ENCODE measurements at places on chromosomes 13 and 19.

DNA sequence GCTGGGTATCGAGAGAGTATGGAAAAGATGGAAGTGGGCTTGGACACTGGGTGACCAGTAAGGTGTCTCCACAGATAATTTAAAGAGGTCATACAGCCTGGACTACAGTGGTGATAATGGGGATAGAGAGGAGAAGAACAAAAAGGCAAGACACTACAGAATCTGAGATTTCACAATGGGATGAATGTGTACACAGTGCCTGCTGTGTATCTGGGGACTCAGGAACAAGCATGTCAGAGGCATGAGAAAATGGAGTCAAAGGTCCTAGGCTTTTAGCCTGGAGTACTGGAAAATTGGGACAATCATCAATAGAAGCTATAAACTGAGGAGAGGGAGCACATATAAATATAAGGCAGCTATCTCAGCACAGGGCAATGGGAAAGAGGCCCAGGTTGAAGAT is 69.4 kb downstream of the TSC22D1 start:
- DNase-seq = no peak

- no peak for DNase-seq
Observed at GRCh38 chr13:31094331-31095015, 67.2 kb downstream of the HSPH1 start.

- DNase-seq = peak; percentile 84
Observed at GRCh38 chr19:6412447-6413091, 12.0 kb downstream of the KHSRP start.

- DNase-seq = peak; percentile 84
Observed at GRCh38 chr13:76991432-76991795, 467 bp upstream of the CLN5 start.

DNA sequence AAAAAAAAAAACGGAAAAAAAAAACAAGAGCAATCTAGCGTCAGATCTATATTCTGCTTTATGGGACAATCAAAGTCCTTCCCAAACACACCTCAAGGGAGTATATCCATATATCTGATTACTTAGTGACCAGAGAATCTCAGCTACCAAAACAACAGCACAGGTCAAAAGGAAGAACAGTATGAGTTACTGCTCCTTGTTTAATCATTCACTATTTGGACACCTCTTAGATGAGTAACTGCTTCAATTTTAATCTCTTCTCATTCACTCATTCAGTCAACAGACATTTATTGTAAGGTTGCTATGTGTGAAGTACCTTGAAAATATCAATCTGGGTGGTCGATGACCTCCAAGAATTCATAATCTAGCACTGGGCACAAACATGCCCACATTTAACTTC is 193.2 kb downstream of the IRS2 start:
- no peak for DNase-seq

GRCh38 chr13:66138172-66138811 is 1091.8 kb downstream of the PCDH9 start:
- no peak for DNase-seq

GRCh38 chr13:100356889-100357288 is 231.7 kb downstream of the GGACT start:
- no peak for DNase-seq

DNA sequence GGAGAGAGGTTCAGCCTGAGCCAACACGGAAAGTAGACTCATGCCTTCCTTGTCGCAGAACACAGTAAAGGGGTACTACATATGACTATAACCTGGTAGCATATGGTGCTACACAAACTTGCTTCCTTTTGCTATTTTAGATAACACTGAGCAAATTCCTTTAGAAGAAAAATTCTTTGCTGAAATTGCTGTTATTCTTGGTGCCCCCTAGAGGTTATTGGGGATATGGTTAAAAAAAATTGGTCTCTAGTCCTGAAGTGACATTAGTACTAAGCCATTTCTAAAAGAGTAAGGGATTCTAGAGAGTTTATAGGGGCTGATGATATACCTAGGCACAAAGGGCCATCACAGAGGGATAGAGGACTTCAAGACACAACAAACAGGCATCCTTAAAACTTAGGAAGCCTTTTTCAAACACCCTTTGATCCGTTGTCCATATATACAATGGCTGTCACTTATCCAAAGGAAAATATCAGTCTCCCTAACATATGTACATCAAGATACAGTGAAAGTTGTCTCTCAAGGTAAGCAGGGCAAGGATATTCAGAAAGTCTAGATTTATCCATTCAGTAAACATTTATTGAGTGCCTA is 13.9 kb upstream of the HS6ST3 start:
- no peak for DNase-seq

GRCh38 chr19:9885077-9885552 is 50.0 kb downstream of the PIN1 start:
- no peak for DNase-seq

DNA sequence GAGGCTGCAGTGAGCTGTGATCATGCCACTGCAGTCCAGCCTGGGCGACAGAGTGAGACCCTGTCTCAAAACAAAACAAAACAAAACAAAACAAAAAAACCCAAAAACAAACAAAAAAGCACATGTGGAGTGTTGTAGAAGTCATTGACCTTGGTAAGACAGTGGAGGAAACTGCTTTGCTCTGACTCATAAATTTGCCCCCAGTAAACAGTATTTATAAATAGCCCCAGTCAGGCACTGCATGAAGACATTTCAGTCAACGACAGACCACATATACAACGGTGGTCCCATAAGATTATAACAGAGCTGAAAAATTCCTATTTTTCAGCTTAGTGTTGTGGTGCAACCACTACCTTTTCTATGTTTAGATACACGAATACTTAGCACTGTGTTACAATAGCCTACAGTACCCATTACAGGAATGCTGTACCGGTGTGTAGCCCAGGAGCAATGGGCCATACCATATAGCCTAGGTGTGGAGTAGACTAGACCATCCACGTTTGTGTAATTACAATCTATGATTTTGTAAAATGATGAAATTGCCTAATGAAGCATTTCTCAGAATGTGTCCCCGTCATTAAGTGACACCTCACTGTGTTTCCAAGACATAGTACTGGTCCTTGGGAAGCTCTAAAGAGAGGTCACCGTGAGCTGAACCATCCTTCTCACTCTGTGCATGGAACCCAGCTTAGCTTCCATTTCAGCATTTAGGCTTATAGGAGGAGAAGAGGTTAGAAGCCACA is 1.1 kb downstream of the ARL11 start:
- DNase-seq = no peak

- no peak for DNase-seq
Observed at GRCh38 chr13:41833201-41833600, 127.7 kb downstream of the VWA8 start.

DNA sequence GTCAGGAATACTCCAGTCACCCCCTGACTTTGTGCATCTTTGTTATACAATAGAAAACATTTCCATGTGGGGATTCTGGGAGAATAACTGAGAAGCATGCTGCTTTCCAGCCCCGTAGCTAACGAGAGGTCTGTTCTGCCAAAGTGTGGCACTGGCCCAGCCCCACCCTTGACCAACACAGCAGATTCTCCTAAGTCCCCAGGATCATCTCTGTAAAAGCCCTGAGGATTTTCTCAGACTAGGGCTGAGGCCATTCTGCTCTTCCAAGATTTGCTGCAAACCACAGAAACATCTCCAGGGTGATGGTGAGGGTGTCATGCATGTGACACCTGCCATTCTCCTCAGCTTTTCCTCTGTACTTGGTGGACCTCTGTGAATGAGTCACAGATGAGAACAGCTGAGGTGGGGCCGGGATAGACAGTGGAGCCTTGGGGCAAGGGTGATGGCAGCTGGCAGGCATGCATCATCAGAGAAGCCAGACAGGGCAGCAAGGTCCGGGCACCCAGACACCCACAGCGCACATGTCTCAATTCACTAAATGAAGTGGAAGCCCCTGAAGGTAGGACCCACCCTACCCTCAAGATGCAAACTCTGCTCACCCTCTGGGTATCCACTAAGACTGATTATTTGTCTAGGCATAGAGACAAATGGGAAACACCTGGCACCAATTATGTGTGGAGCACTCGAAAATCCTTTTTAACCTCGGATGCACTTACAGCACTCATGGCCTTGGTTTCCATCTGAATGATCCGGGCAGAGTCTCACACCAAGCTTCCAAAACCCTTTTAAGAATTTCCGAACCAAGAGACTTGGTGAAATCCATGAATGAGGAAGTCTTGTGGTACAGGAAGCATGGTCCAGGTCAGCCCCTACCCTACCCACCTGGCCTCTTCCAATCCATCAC is 20.1 kb upstream of the DOCK9 start:
- no peak for DNase-seq

GRCh38 chr13:94286581-94286980 is 192.9 kb downstream of the DCT start:
- DNase-seq = no peak

DNA sequence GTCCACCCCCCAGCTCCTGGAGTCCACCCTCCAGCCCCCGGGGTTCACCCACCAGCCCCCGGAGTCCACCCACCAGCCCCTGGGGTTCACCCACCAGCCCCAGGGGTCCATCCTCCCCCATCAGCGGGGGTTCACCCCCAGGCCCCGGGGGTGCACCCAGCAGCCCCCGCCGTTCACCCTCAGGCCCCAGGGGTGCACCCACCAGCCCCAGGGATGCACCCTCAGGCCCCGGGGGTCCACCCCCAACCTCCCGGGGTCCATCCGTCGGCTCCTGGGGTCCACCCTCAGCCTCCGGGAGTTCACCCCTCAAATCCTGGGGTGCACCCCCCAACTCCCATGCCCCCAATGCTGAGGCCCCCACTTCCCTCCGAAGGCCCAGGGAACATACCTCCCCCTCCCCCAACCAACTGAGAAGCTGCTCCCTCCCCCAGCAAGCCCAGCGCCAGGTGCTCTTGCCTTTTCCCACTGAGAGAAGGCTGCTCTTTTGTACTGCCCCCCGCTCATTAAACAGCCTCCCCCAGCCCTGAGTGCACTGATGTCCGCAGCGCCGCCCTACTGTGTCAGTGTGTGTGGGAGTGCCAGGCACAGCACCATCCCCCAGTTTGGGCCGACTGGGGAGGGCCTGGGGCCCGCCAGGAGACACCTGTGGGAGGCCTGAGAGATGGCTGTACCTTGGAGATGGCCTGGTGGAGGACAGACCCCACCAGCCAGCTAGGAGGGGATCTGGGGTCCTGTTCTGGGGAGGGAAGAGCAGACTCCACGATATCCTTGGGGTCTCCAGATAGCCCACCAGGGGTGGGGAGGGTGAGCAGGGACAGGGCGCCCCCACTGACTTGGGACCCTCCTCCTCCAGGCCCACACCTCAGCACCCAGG is 750 bp upstream of the AMH start:
- DNase-seq = no peak

GRCh38 chr19:10912619-10913018 is 15.8 kb downstream of the YIPF2 start:
- DNase-seq = no peak

DNA sequence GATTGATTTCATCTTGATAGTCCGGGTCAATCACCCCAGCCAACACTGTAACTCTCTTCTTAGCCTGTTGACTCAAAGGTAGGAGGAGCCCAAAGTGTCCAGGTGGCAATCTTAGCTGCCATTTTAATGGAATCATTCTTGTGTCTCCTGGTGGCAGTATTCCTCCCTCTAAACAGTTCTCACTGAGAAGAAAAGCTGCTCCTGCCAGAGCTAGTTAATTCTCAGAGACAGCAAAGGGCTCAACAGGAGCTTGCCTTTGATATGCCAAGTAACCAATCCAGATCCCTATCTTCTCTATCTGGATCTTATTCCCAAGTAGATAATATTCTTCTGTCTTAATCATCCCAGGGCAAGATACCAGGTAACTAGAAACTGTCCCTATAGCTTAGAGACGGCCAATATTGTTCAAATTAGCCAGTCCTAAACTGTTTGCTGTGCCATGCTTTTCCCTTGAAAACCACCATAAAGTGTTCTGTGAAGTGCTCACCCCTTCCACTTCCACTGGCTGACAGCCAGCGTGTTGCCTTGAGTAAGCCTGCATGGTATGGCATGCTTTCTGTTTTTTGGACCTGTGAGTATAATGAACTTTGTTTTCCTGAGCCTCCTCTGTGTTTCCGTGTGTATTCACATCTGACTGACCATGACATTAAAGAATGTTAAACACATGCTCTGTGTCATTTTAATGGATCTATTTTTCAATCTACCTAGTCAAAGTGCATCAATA is 463.7 kb upstream of the SLITRK5 start:
- DNase-seq = no peak

DNA sequence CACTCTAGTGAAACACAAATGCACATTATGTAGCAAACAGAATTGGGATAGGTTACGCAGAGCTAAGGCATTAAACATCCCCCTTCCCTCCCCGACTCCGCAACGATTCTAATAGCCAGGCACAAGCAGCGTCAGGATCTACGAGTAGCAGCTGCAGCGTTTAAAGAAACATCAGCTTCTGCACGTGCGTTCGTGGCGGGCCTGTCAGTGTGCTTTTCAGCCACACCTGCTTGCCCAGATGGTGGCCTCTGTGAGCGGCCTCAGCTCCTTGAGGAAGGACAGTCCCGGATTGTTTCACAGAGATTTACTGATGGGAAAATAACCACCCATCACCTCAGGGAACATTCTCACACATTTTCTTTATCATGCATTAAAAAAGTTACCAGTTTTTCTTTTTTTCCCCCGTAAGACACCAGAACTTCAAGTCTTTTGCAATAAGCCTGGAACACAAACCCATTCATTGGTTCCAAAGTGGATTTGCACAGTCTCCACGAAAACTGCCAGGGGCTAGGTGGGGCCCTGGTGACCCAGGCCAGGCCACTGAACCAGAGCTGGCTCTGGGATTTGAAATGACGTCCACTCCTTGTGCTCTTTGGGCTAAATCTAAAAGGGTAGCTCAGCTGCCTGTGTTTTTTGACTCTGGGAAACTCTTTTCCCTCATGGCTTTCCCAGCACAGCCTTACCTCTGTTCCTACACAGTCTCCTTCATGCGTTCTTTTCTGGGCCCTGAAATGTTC is 325.5 kb downstream of the KCNRG start:
- DNase-seq = no peak

- DNase-seq = peak; percentile 98
Observed at GRCh38 chr19:3075605-3076431, 13.5 kb upstream of the TLE5 start.

DNA sequence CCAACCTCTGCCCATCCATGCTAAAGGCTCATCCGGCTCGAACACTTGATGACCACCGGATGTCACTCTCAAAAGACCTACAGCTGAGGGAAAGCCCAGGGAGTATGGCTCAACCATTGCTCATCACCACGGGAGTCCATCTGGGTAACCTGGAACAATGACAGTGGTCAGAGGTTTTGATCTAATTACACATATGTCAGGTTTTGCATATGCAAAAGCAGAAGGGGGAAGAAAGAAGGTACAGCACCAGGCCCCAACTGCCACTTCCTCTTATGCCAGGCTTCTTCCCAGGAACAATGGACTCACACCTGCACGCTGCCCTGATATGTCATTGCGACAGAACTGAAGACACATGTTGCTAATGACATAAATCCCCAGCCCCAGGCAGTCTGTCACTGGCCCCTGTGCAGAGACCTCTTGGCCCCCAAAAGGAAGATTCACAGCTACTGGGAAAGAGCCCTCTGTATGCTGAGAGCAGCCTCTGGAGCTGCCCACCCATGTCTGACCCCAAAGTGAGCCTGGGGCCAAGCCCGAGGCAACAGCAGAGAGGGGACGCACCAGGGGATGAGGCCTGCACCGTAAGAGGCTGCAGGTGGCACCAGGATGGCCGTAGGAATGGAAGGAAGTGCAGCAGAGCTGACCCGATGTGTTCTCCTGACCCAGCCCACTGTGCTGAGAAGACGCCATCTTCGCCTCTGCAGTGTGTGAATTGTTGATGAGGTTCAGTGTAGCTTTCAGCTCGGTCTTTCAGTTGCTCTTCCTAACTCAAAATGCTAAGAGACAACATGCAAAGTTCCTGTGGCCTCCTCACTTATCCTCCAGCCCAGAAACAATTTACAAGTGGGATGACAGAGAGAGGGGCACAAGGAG is 26.3 kb downstream of the EPS15L1 start:
- no peak for DNase-seq

GRCh38 chr13:109156181-109156935 is 526.9 kb downstream of the MYO16 start:
- DNase-seq = no peak

Measured in activated CD8-positive, alpha-beta memory T cell treated with anti-CD3 and anti-CD28 coated beads, Interleukin-2, amount 50 U/mL, for 48 hours (primary cell).